ENCODE measurements at places on chromosomes 6 and 20. TPM values are rescaled to one million over a fixed set of nuclear protein-coding genes. Genes with fewer than 3 reads are reported as not detected.

DNA sequence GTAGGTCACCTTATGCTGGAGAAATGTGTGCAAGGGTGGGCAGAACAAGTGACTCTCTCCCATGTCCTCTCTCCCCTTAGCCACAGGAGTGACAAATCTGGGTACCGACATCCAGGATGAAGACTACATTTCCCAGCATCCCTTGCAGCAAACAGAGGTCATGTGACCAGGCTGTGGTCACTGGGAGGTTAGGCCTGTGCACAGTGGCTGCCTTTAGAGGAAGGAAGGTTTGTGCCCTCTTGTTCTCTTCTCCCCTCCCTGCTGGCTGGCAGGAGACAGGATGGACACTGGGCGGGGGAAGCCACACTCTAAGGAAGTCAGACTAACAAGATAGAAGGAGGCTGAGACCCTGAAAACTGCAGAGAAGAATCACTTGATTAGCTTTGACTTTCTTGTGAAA is 360.2 kb downstream of the PREX1 start:
- H3K4me1 ChIP-seq = no peaks in the 10 kb centered on the region
- DNase-seq = no peak
- no peaks in the 10 kb centered on the region for H3K36me3 ChIP-seq
- H3K27me3 ChIP-seq = no peaks in the 10 kb centered on the region

DNA sequence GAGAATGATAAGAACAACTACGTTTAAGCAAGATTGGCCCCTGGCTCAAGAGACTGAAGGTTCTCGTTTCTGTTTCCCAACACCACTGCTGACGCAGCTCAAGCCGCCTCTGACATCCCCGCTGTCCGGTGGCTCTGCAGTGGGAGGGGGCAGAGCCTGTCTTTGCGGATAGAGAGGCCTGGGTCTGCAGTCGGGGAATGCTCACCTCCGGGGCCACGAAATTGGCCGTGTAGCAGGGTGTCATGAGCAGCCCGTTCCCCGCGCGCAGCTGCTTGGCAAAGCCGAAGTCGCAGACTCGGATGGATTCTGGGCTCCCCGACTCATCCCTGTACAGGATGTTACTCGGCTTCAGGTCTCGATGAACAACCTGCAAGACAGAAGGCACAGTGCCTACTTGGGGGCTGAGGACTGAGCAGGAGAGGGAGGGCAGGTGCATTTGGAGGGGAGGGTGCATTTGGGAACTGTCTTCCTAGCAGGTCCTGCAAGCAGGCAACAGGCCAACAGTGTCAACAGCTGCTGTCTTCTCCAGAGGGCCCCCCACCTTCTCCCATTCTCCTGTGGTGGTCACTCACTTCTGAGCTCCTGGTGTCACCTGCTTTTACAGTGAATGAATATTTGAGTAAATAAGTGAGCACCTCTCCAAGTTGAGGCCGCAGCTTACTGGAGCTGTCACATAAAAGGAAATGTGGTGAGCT is 40.5 kb upstream of the MPC1 start:
- no peak overlapping the region for H3K27ac ChIP-seq
- peaks cover 3% of the 10 kb centered on the region for H3K36me3 ChIP-seq
- H3K27me3 ChIP-seq = no peaks in the 10 kb centered on the region
- peaks cover 22% of the 10 kb centered on the region for H3K4me1 ChIP-seq

DNA sequence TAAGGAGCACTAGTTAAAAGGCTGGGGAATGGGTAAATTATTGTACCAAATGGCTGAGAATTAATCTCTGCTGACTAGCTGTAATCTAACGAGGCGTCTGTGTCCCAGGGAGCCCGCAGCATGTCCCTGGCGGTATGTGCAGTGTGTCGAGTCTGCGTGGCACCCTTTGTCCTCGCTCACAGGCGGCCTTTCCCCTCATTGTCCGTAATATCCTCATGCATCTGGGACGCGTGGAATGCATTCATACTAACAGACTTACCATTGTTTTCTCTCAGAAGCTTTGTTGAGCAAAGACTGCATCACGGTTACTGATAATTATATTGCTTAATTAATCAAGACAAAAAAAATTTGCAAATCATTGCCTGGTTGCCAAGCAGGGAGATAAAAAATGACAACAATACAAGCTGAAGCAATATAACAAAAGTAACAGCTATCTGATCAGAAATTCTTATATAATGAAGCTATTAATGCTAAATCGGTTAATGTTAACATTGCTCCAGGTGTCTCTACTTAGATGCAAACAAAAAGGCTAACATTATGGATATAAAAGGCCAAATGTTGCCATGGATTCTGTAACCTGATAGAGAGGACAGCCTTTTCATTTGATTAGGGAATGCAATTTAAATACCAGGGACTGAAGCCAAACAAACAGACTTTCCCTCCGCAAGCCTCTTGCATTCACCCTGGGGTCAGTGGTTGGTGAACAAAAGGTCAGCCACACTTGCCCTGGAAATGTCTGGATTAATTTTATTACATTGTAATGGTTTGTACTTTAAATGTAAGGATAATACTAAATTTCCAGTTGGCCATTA is 124.8 kb downstream of the INSM1 start:
- no peak overlapping the region for H3K4me3 ChIP-seq
- peaks cover 26% of the 10 kb centered on the region for H3K36me3 ChIP-seq
- DNase-seq = no peak
- peak overlapping the region; percentile 88 for H3K27ac ChIP-seq
- peaks cover 63% of the 10 kb centered on the region for H3K4me1 ChIP-seq

GRCh38 chr20:62830821-62831220 is 14.0 kb downstream of the COL9A3 start:
- H3K4me1 ChIP-seq = no peaks in the 10 kb centered on the region
- H3K27me3 ChIP-seq = no peaks in the 10 kb centered on the region

DNA sequence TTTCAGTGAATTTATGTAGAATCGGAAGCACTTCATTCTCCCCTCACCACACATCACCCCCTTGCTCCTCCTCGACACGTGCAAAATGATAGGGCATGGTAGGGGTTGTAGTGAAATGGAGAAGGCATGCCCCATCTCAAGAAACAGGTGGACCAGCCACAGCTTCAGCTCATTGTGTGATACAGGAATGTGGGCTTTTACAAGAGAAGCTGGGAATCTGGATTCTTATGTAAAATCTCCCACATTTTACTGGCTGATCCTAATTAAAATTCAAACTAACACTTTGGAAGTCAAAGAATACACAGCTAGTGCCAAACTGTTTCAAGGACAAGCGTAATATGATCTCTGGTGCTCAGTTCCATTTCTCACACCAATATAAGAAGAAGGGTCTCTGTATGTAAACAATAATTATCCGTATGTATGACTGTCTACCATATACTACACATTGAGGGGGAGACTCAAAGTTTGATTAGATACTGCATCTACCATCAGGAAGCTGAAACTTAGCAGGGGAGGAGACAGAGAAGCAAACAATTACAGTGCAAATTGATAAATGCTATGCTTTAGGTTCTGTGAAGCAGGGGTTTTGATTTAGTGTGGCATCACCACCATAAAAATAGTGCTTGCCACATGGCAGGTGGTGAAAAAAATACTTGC is 24.3 kb upstream of the KIAA0408 start:
- peaks cover 6% of the 10 kb centered on the region for H3K36me3 ChIP-seq
- peaks cover 28% of the 10 kb centered on the region for H3K4me1 ChIP-seq
- H3K27me3 ChIP-seq = peaks cover 4% of the 10 kb centered on the region
- no peak overlapping the region for H3K4me3 ChIP-seq
- no peak for DNase-seq

GRCh38 chr6:106383573-106383972 is 23.1 kb downstream of the CRYBG1 start:
- peaks cover 2% of the 10 kb centered on the region for H3K4me1 ChIP-seq
- no peak for DNase-seq
- H3K4me3 ChIP-seq = no peak overlapping the region
- no peaks in the 10 kb centered on the region for H3K27me3 ChIP-seq

ADGRG6 gene
- 0.69 TPM for total RNA-seq

DNA sequence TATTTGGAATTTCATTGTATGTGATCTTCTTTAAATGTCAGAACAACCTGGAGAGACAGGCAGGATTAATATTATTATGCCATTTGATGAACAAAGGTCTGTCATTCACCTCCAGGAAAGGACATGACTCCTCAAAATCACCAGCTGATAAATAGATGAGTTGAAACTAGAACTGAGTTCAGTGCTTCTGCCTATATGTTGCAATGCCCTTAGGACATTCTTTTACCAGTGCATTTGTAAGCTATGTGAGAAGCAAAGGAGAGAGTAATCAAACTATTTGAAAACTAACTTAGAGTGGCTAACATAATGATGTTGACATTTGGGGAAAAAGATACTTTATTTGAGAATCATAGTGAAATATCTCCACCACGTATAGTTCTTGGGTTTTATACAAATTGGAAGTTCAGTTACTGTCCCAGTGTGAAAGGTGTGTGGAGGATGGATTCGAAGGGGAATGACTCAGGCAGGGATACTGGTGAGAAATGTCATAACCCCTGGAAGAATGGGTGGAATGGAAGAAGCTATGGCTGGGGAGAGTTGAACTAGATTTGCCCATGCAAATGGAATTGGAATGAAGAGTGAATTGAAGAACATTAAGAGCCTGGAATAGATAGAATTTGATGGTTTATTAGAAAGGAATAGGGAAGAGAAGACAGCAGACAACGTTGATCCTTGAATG is 21.5 kb downstream of the PKIB start:
- H3K27ac ChIP-seq = no peak overlapping the region
- H3K27me3 ChIP-seq = peaks cover 9% of the 10 kb centered on the region
- H3K36me3 ChIP-seq = no peaks in the 10 kb centered on the region
- no peak for DNase-seq
- no peak overlapping the region for H3K4me3 ChIP-seq

- no peaks in the 10 kb centered on the region for H3K27me3 ChIP-seq
- H3K27ac ChIP-seq = peak overlapping the region; percentile 50
- H3K4me3 ChIP-seq = peak overlapping the region; percentile 97
- DNase-seq = peak; percentile 66
- peaks cover 11% of the 10 kb centered on the region for H3K36me3 ChIP-seq
- H3K4me1 ChIP-seq = peaks cover 29% of the 10 kb centered on the region
These were observed 1.3 kb downstream of the VEGFA start for GRCh38 chr6:43771210-43771857.

TREML1 gene
- total RNA-seq = not detected

- H3K36me3 ChIP-seq = peaks cover 4% of the 10 kb centered on the region
- peak overlapping the region; percentile 83 for H3K4me3 ChIP-seq
- peaks cover 12% of the 10 kb centered on the region for H3K4me1 ChIP-seq
- peak; percentile 55 for DNase-seq
- H3K27me3 ChIP-seq = no peaks in the 10 kb centered on the region
These were observed 951 bp downstream of the FOXP4 start for GRCh38 chr6:41546866-41547798.

DNA sequence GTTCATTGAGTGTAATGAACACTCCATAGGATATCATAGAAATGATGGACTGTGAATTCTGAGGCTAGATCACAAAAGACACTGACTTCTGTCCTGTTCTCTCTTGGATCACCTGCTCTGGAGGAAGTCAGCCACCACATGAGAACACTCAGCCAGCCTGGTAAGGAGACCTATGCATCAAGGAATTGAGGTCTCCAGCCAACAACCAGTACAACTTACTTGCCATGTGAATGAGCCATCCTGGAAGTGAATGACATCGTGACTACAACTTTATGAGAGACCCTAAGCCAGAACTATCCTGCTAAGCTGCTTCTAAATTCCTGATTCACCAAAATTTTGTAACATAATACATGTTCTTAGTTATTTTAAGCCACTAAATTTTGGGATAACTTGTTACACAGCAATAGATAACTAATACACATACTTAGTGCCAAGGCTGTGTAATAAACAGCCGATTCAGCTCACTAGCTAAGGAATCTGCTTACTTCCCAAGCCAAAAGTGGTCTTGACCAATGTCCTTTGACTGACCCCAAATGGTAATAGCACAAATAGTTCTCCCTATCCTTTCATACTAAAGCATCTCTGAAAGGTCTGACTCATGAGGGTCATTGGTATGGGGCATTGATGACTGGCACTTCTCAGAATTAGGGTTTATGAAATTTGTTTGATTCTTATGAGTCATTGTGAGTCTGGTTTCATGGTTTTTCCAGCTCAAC is 6.9 kb upstream of the CTNNBL1 start:
- H3K27ac ChIP-seq = no peak overlapping the region
- DNase-seq = no peak
- H3K4me1 ChIP-seq = peaks cover 17% of the 10 kb centered on the region
- no peak overlapping the region for H3K4me3 ChIP-seq
- peaks cover 21% of the 10 kb centered on the region for H3K27me3 ChIP-seq

DNA sequence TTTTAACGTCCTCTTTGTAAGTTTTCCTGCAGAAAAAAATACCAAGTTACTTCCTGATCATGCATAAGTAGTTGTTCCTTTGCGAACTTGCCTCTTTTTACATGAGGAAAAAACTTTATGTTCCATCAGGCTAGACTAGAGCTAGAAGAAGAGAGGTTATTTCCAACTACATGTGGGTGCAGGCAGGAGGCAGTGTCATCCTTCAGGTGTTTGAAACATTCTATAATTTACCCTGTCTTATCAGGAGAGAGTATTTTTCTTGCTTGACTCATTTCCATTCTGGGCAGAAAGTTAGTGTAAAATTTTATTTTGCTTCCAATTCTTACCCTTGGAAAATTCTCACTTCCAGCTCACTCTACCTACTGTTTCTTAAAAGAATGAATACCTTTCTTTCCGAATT is 28.5 kb upstream of the EPHA7 start:
- H3K36me3 ChIP-seq = no peaks in the 10 kb centered on the region
- no peak overlapping the region for H3K27ac ChIP-seq
- H3K4me1 ChIP-seq = no peaks in the 10 kb centered on the region
- no peaks in the 10 kb centered on the region for H3K27me3 ChIP-seq
- DNase-seq = no peak

DNA sequence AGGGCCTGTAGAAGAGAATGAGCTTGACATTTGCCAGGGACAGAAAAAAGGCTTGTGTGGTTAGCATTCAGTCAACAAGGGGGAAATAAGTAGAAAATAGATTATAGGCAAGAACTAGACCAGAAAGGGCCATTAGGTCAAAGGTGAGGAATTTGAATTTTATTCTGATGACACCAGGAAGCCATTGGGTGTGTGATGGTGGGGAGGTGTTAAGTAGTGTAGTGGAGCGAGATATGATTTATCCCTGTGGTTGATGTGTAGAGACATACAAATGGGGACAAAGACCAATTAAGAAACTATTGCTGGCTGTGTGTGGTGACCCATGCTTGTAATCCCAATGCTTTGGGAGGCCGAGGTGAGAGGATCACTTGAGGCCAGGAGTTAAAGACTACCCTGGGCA is 11.0 kb downstream of the DSTN start:
- peaks cover 23% of the 10 kb centered on the region for H3K4me1 ChIP-seq
- H3K36me3 ChIP-seq = peaks cover 3% of the 10 kb centered on the region
- no peak for DNase-seq
- no peak overlapping the region for H3K4me3 ChIP-seq
- no peaks in the 10 kb centered on the region for H3K27me3 ChIP-seq

- H3K27me3 ChIP-seq = no peaks in the 10 kb centered on the region
- H3K27ac ChIP-seq = no peak overlapping the region
- DNase-seq = no peak
- no peaks in the 10 kb centered on the region for H3K36me3 ChIP-seq
- H3K4me1 ChIP-seq = no peaks in the 10 kb centered on the region
These were observed 10.5 kb upstream of the BEND3 start for GRCh38 chr6:107125771-107126170.
